ENCODE measurements at places on chromosomes 5 and 9.

GRCh38 chr9:121698627-121699570 is 47.5 kb downstream of the DAB2IP start:
- peak; percentile 65 for DNase-seq

DNA sequence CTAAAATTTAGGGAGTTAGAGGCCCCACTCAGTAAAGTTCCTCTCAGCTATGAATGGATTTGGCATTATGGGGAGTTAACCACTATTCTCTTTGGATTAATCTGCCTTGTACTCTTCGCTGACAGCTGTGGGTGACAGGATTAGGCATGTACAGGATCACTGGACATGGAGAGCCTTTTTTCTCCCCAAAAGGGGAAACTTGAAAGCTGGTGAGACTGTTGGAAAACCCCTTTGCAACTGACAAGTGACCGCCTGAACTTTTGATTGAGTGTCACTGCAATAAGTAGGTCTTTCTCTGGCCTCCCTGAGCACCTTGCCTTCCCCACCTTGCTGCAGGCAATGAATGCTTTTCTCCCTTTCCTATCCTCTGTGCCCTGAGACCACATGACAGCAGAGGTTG is 68.3 kb downstream of the ERP44 start:
- no peak for DNase-seq

GRCh38 chr9:114003351-114003750 is 74.7 kb downstream of the AMBP start:
- no peak for DNase-seq

- DNase-seq, result no peak
Measured at GRCh38 chr9:121305269-121305994, 37.5 kb downstream of the GSN start.

DNA sequence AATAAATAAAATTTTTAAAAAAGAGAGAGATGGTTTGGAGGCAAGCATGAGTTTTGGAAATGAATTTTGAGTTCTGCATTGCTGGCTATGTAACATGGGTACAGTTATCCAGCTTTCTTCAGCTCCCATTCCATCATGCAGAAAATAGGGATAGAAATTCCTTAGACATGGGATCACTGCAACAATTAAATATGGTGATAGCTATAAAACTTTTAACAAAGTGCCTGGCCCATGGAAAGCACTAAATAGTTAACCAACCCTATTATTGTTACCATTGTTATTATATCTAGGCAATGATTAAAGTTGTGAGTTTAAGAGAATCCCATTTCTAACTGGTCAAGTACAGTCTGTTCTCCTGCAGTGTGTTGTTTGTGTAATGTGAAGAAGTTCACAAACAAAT is 115.4 kb upstream of the GAS1 start:
- no peak for DNase-seq

DNA sequence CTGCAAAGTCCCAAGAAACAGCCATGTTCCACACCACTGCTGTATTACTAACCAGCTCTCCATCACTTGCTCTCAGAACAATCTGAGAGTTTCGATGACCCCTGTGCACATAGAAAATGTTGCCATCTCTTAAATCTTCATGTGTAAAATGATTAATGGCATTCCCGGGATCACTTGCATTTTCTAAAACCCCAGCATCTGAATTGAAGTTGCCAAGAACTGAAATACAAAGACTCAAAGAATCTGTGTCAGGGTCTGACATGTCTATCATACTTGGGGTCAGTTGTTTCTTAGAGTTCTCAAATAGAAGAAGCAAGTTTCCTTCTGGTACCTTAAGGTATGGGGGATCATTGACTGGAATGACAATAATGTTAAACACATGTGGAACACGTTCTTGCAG is 115.1 kb downstream of the ESM1 start:
- DNase-seq, result no peak

- DNase-seq, result no peak
Measured at GRCh38 chr5:1103505-1104326, 8.1 kb downstream of the SLC12A7 start.

DNA sequence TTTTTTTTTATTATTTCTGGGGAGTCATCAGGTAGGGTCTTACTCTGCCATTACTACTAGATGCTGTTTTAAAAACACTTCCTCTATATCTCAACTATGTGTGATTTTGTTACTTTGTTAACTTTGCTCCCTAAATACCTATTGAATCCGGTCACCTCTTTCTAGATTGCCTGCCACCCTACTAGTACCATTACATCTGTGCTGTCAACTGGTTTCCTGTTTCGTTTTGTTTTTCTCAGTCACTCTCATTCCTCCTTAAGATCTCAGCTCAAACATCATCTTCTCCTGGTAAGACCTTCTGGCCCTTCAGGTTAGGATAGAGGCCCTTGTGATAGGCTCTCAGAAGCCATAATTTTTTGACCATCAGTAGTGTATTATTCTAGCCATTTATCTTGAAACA is 324.2 kb upstream of the ATP10B start:
- no peak for DNase-seq

DNA sequence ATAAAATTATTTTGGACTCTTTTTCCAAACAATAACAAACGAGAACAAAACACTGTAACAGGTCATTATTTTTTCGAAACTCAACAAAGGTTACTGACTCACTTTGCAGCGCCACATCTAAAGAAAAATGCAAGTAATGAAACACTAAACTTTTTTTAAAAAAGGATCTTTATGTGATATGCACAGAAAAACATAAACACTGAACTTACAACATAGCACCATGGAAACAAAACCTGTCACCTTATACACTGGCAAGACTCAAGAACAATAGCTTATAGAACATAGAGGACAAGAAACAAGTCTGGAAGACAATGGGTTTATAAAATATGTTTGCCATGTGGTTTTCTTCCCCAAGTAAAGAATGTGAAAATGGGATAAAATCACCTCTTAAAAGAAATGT is 85.2 kb downstream of the AUH start:
- no peak for DNase-seq

- DNase-seq, result no peak
Measured at GRCh38 chr5:109450129-109450877, 40.5 kb upstream of the PJA2 start.

GRCh38 chr5:158910782-158911692 is 188.7 kb downstream of the EBF1 start:
- no peak for DNase-seq

- DNase-seq, result no peak
Measured at GRCh38 chr5:107815109-107815508, 144.4 kb upstream of the EFNA5 start.

DNA sequence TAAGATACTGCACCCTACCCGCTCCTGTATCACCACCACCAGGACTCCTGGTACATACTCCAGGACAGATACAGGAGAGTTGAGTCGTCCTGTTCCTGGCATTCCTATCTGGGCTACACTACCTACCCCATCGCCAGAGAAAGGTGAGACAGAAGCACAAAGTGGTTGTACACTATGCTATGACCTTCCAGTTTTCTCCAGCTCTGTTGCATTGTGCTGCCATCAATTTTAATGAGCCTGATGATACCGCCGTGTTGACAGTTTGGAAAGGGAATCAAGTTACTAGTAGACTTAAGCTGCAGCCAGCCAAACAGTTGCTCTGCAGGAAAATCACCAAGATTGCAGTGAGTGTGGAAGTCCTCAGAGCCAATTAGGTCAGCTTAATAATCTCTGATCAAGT is 35.2 kb downstream of the ANP32B start:
- no peak for DNase-seq

DNA sequence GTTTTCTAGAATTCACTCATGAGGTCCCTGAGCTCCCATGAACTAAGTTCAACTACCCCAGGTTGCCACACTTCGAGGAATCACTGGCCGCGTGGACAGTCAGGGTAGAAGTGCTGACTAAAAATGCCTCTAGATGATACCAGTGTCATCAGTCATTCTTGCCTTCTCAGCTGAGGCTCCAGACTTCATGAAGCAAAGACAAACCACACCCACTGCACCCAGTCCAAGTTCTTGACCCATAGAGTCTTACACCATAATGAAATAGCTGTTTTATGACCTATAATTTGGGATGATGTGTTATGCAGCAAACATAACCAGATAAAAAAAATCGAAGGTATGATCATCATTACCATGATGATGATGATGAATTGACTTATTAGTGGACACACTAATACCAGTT is 632.9 kb upstream of the TLE4 start:
- no peak for DNase-seq

- no peak for DNase-seq
Measured at GRCh38 chr5:132461569-132462070, 29.0 kb downstream of the IRF1 start.

GRCh38 chr5:112755703-112756102 is 18.0 kb downstream of the APC start:
- DNase-seq, result no peak

- DNase-seq, result no peak
Measured at GRCh38 chr5:177493795-177494345, 3.5 kb downstream of the PDLIM7 start.

DNA sequence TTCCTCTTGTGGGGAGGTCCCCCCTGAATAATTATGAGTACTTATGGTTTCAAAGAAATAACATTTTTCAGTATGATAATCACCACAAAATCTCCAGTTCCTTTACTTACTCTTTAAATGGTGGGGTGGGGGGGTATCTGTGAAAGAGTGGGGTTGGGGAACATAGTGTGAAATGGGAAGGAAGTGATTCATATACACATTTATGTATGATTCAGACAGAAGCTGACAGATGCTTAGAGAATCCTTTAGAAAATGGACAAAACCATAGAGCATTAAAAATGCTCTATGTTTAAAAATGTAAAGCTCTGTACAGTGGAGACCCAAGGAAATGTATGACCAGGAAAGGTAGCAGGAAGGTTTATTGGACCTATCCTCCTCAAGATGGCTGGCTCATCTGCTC is 267.5 kb upstream of the GRIA1 start:
- no peak for DNase-seq

GRCh38 chr9:35628389-35628991 is 10.3 kb upstream of the CD72 start:
- DNase-seq, result no peak

GRCh38 chr9:125889112-125889475 is 141.9 kb downstream of the PBX3 start:
- DNase-seq, result no peak

GRCh38 chr5:79686799-79687198 is 2.8 kb upstream of the CMYA5 start:
- no peak for DNase-seq

DNA sequence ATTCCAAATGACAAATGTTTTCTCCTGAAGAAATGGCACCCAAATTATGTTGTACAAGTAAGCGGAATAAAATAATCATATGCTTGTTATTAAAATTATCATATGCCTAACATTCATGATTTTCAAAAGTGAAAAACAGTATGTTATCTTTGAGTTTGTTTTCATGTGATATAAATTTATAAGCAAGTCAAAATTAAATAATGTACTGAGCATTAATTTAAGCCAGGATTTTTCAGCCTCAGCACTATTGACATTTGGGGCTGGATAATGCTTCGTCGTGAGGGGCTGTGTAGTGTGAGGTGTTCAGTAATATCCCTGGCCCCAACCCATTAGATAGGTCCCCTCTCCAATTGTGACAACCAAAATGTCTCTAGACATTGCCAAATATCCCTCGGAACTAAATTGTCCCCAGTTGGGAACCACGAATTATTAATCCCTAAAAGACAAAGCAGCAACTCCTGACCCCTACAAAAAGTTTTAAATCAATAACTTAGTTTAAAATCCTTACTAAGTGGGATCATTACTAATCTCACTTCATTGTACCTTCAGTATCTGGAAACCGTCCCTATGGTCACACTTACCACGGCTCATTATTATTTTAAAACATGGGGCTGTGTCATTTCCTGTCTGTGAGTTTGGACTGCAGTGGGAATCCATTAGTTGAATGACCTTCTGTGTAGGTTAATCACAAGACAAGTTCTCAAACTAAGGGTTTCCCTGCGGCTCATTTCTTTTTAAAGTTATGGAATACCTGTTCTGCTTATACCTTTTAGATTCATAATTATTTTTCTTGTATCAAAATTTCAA is 1.3 kb upstream of the NNT start:
- DNase-seq, result no peak

- no peak for DNase-seq
Measured at GRCh38 chr5:151036556-151036955, 16.2 kb downstream of the GPX3 start.

DNA sequence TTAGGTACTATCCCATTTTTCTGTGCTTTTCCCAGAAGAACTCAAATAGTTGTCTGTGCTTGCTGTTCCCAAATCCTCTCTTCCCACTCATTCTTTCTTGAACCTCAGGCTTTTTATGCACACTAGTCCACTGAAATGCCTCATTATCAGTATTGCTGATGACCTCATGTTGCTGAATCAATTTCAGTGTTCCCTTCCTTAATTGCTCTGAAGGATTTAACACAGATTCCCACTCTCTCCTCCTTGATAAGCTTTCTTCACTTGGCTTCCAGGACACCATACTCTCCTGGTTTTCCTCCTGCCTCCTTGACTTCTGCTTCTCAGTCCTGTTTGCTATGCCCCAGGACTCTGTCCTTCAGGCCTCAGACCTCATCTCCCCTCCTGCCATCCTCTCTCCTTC is 298.5 kb downstream of the ARHGAP26 start:
- DNase-seq, result no peak

GRCh38 chr5:64646169-64646568 is 44.1 kb upstream of the SHISAL2B start:
- no peak for DNase-seq

All from CD4-positive, alpha-beta T cell treated with Interleukin-1 beta for 1 hour (primary cell).